Muscle of arm (tissue), 14 donors: ENCODE measurements at places on chromosomes 11 and 22.
A peak's percentile ranks its signal among the peaks of the same experiment; 100 is the strongest.

DNA sequence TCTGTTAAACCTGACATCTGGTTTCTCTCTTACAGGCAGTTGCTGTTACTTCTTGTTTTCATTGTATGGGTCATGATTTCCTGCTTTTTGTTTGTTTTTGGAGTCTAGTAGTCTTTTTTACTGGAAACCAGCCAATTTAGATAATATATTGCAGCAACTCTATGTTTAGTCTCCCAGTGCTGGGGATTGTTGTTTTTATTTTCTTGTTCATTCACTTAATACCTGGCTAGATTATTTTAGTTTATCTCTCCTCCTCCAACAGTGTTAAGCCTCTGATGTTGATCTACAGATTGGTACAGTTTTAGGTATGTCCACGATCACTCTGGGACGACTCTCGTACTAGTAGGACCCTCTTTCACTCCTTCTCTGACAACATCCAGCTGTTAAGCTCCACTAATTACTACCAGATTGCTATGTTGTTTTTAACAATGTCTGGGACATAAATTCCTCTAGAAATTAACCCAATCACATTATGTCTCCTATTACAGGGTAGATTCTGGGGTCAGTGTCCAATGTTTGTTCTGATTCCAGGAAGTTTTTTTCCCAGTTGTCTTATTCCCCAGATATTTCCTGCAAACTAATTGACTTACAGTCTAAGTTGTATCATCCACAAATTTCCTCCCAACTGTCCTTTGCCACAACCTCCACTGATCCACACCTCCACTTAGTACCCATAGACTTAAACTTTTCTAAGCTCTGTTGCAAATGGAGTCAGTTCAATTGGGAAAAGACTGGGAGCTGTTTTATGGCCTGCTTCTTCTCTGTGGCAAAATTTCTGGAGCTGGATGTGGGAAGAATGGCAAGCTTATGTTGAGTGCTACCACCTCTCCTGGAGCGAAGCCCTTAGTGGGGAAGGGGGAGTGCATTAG is 1280.6 kb upstream of the CNTN5 start:
- DNase-seq, result peak; percentile 40

DNA sequence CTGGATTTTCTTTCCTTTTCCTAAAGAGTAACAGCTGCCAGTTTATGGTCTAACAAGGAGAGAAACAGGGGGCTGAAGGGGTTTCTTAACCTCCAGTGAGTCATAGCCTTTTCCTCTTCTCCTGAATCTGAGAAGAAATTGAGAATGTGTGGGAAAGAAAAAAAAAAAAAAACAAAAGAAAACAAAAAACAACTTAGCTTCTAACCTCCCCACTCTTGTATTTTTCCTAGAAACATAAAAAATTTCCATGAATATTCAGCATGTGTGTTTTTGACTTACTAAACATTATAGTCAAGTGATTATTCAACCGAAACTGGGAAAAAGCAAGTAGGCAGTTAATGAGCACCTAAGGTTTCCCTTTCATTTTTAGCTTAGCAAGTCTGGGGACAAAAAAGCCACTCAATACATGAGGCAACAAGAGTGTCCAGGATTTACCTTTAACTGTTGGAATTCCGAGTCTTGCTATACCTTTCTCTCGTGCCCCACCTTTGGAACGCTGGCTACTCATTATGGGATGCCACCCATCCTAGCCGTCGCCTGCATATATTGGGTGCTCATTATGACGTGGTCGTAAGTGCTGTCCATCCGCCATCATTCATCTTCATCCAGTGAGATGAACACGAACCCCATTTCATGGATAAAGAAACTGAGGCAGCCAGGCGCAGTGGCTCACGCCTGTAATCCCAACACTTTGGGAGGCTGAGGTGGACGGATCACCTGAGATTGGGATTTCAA is 2.4 kb downstream of the ASPHD2 start:
- DNase-seq, result no peak

DNA sequence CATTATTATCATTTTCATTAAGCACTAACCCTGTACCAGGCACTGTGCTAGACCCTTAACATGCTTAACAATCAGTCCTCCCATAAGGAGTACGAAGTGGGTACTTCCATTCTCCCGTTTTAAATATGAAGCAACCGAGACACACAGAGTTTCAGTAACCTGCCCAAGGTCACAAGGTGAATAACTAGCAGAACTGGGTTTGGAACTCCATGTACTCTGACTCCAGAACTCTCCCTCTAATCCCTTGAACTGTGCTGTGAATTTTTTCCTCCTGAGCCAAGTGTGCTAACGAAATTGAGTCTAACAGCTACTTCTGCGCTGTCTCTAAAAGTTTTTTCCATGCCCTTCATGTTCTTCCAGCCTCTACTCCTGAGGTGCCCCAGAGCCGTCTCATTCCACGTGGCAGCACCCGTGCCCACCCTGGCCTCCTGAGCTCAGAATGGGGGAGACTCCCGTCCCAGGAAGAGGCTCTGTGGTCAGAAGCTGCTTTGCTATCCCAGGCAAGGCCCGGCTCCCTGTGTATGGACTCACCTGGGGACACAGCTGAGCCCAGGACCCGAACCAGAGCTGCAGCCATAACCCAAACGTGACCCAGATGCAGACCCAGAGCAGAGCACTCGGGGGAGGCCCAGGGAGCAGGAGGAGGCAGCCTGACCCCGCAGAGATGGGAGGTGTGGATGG is 8.6 kb upstream of the TRIM29 start:
- no peak for DNase-seq

GRCh38 chr11:39078465-39078864 is 2381.0 kb downstream of the LRRC4C start:
- no peak for DNase-seq

- DNase-seq, result no peak
These were observed 6.0 kb downstream of the PAX6 start for GRCh38 chr11:31805037-31805628.

DNA sequence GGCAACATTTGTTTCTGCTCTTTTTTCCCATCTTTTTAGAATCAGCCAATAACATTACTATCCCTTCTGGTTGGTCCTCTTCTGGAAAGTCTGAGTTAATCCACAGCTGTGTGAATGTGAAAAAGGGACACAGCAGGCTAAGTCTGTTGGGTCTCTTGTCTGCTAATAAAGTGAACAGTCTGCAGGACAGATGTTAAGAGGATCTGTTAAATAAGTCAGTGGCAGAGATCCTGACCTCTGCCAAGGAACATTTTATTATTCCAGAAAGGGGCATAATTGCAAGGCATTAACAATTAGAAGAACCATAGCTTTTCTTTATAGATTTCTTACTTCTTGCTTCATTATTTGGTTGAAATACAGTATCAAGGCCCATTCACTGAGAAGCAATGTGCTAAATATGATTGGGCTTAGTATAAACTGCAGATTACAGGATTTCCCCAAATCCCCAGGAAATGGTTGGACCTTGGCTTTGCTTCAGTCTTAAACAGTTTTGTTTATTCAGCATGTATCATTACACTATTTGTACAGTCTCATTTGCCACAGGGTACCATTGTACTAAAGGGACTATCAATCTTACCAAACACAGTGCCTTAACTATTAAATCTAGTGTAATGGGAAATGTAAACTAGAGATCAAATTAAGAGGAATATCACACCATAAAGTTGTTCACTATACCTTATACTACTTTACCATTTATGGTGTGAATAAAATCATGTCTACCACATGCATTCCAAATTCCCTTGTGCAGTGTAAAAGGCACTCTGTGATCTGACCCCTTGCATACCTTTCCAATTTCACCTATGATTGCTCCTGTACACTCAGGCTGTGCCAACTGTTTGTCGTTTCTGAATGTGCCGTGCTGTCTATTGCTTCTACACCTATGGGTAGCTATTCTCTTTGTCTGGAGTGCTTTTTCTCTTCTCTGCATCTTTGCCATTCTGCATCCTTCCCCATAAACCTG is 274.0 kb downstream of the SOX6 start:
- peak; percentile 46 for DNase-seq

GRCh38 chr11:69377029-69377952 is 83.3 kb downstream of the MYEOV start:
- DNase-seq, result no peak

GRCh38 chr11:27557226-27557625 is 50.7 kb upstream of the LIN7C start:
- no peak for DNase-seq

DNA sequence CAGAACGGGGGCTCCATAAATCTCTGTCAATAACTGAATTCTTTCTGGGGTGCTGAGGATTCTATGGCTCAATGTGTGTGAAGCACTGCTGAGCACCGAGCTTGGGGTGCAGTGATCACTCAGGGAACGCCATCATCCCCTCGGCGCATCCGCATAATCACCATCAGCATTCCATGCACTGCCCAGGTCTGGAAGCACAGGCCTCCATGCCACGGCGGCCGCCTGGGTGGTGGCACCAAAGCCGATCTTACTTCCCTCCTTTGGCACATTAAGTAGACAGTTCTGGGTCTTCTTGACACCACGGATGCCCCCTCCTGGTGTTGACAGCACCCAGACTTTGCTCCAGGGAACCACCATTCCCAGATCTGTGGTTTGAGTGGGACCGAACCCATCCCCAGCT is 15.6 kb downstream of the LTO1 start:
- no peak for DNase-seq

- DNase-seq, result no peak
These were observed 73.1 kb downstream of the TMPRSS5 start for GRCh38 chr11:113632981-113633380.

- no peak for DNase-seq
These were observed 124.7 kb downstream of the PARVA start for GRCh38 chr11:12502046-12502445.

- DNase-seq, result no peak
These were observed 26.5 kb downstream of the MYO7A start for GRCh38 chr11:77154381-77155081.

DNA sequence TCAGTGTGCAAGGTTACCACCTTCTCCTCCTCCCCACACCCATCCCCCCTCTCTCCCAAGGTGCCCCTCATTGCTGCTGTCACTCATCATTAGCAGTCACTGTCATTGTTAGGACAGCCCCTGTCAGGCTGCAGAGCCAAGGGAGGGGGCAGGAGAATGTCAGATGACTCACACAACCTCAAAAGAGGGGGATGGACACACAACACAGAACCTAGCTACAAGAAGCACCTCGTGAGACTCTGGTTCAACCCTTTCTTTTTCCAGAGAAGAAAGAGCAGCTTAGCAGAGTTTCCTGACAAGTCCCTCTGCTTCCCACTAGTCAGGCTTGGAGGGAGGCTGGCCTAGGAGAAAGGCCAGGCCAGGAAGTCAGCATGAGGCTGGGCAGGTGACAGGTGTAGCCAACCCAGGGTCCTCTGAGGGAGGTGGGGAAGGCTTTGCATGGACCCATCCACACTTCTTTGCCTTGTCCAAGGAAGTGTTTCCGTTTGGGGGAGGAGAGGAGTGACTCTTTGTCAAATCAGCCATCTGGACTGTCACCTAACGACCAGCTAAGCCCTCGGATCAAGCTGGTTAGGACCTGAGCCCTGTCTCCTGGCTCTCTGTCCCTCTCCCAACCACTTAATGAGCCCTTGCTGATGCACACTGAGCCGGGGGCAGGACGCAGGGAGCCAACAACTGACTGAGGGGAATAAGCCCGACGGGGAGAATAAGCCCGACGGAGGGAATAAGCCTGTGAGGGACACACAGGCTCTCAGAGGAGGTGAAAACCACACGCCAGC is 18.3 kb downstream of the ADORA2A start:
- no peak for DNase-seq
